ENCODE measurements at places on chromosomes 2 and 18. TPM values are rescaled to one million over a fixed set of nuclear protein-coding genes. Genes with fewer than 3 reads are reported as not detected.

CNTNAP5 gene
- not detected for polyA plus RNA-seq

GRCh38 chr2:118372886-118373830, 284.9 kb downstream of the INSIG2 start:
- no peak overlapping the region for H3K27ac ChIP-seq
- H3K27me3 ChIP-seq = no peaks in the 10 kb centered on the region
- no peaks in the 10 kb centered on the region for H3K4me1 ChIP-seq
- H3K4me3 ChIP-seq = no peak overlapping the region

PLEK gene
- polyA plus RNA-seq = 181 TPM

DNA sequence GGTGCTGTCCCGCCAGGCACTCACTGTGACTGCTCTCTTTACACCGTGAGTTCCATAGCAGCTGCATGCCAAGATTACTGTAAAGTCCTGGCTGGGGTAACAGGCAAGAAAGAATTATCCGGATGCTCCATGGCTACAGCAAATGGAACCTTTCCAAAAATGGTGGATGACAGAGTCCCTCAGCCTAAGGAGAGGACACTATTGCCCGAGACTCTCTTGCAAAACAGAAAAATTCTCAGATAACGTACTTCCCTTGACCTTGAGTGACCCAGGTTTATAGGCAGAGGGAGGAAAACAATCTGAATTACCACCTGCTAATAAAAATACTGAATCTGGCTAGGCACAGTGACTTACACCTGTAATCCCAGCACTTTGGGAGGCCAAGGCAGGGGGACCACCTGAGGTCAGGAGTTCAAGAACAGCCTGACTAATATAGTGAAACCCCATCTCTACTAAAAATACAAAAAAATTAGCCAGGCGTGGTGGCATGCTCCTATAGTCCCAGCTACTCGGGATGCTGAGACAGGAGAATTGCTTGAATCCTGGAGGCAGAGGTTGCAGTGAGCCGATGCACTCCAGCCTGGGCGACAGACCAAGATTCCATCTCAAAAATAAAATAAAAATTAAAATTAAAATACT, 4.5 kb downstream of the CYS1 start:
- H3K27ac ChIP-seq = no peak overlapping the region
- H3K4me3 ChIP-seq = no peak overlapping the region
- peaks cover 11% of the 10 kb centered on the region for H3K4me1 ChIP-seq
- no peaks in the 10 kb centered on the region for H3K27me3 ChIP-seq
- no peak for DNase-seq
- H3K36me3 ChIP-seq = no peaks in the 10 kb centered on the region

DNA sequence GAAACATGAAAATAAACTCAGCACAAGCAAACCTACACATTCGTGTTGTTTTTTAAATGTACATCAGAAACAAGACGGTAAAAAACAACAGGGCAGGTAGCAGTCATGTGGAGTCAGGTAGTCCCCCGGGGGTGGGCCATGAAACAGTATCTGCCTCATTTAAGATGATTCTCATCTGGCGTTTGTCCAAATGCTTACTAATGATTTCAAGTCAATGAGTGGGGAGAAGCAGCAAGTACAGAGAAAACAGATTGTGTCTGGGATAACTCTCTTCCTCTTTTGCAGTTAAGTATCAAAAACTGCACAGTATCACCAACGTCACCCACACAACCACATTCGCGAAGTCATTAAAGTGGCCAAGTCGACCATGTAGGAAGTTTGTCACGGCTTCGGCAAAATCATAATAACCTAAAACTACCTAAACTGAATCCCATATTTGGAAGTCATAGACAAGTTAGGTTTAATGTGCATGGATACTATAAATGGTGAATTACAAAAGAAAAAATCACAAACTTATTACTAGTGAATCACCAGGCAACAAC, 1.3 kb downstream of the LAPTM4A start:
- peaks cover 1% of the 10 kb centered on the region for H3K36me3 ChIP-seq
- no peaks in the 10 kb centered on the region for H3K27me3 ChIP-seq
- DNase-seq = peak; percentile 41
- H3K27ac ChIP-seq = peak overlapping the region; percentile 95
- peak overlapping the region; percentile 59 for H3K4me3 ChIP-seq

RNF138 gene
- polyA plus RNA-seq = 22.1 TPM

GRCh38 chr18:48216639-48217257, 192.4 kb downstream of the ZBTB7C start:
- H3K4me3 ChIP-seq = no peak overlapping the region
- peak; percentile 48 for DNase-seq
- H3K27ac ChIP-seq = no peak overlapping the region
- no peaks in the 10 kb centered on the region for H3K27me3 ChIP-seq
- no peaks in the 10 kb centered on the region for H3K4me1 ChIP-seq

DNA sequence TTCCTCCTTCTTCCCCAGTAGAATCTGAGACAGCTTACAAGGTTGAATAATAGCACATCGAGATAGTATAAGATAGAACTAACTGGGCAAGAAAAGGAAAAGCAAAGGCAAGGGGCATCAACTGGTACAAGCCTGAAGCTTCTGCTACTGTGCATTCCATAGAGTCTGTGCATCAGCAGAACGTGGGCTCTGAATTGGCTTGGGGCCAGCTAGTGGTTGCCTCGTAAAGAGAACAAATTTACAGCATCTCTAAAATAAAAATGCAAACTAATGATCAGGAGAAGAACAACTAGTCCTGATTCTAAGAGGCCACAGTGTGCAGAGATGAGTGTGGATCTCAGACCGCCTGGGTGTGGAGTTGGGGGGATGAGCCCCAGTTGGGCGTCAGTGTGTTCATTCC, 36.6 kb downstream of the UPP2 start:
- DNase-seq = peak; percentile 46
- no peak overlapping the region for H3K27ac ChIP-seq
- no peaks in the 10 kb centered on the region for H3K27me3 ChIP-seq
- H3K4me1 ChIP-seq = no peaks in the 10 kb centered on the region
- H3K4me3 ChIP-seq = no peak overlapping the region

DNA sequence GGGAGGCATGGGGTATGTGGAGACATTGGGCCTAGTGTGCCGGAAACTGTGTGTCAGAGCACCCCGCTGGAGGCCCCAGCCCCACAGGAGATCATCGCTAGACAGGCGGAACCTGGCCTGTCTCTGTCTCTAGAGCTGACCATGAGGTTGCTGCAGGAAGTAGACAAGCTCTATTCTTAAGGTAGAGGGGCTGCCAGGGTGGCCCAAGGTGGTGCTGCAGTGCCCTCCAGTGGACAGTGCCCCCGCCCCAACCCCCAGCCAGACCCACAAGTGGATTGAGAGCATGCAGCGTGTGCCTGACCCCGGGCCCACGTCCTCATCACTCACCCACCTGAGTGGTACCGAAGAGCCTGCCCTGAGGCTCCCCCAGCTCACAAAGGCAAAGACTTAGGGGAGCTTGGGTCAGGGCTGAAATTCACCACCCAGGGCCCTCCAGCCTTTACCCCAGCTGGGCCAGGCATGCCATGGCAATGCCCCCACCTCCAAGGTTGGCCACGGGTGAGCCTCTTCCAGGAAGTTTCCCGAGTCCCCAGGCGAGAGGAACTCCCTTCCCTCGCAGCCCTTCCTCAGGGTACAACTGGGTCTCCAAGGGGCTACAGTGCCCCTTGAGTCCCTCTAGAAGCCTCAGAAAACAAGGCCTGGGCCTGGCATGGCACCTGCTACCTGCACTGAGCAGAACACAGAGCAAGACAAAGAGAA, 155.0 kb downstream of the TTC32 start:
- no peaks in the 10 kb centered on the region for H3K36me3 ChIP-seq
- peak; percentile 65 for DNase-seq
- H3K4me1 ChIP-seq = no peaks in the 10 kb centered on the region
- H3K27me3 ChIP-seq = no peaks in the 10 kb centered on the region
- H3K27ac ChIP-seq = peak overlapping the region; percentile 14

DNA sequence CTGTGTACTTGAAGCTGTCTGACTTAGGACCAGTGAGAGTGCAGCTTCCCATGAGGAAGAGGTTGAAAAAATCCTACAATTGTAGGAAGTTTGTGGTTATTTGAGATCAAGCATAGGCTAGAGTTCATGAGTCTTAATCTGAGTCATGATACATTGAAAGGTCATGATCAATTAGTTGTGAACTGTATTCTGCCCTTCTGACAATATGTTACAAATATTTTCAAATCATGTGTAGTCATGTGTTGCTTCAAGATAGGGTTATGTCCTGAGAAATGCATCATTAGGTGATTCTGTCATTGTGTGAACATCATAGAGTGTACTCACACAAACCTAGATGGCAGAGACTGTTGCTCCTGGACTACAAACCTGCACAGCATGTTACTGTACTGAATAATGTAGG, 68.4 kb upstream of the MFF start:
- no peak overlapping the region for H3K4me3 ChIP-seq
- no peaks in the 10 kb centered on the region for H3K36me3 ChIP-seq
- DNase-seq = no peak
- no peaks in the 10 kb centered on the region for H3K27me3 ChIP-seq
- H3K27ac ChIP-seq = no peak overlapping the region

KIF5C gene
- polyA plus RNA-seq = 0.22 TPM

SCN3A gene
- 0.16 TPM for polyA plus RNA-seq

STK16 gene
- polyA plus RNA-seq = 25.2 TPM

GPAT2 gene
- polyA plus RNA-seq = 5.2 TPM

DCDC2C gene
- not detected for polyA plus RNA-seq

DNA sequence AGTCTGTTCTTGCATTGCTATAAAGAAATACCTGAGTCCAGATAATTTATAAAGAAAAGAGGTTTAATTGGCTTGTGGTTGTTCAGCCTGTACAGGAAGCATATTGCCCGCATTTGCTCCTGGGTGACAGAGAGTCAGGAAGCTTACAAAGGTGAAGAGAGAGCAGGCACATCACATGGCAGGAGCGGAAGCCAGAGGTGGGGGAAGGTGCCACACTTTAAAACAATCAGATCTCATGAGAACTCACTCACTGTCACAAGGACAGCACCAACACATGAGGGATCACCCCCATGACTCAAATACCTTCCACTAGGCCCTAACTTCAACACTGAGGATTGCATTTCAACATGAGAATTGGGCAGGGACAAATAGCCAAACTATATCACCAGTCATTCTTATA, 124.8 kb upstream of the COL5A2 start:
- no peak for DNase-seq
- H3K4me1 ChIP-seq = no peaks in the 10 kb centered on the region
- H3K27ac ChIP-seq = no peak overlapping the region
- H3K27me3 ChIP-seq = no peaks in the 10 kb centered on the region

TACR1 gene
- polyA plus RNA-seq = 0.55 TPM

ANKRD30BL gene
- polyA plus RNA-seq = not detected

DNA sequence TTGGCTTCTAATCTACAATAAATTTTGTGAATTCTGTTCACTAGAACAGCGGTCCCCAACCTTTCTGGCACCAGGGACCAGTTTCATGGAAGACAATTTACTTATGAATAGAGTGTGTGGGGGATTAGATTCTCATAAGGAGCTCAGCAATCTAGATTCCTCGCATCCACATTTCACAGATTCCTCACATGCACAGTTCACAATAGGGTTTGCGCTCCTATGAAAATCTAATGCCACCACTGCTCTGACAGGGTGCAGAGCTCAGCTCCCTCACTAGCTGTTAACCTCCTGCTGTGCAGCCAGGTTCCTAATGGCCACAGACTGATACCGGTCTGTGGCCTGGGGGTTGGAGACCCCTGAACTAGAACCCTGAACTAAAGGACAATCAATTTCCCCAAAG, 1568.6 kb upstream of the NXPH2 start:
- H3K4me3 ChIP-seq = no peak overlapping the region
- H3K36me3 ChIP-seq = no peaks in the 10 kb centered on the region
- no peaks in the 10 kb centered on the region for H3K4me1 ChIP-seq
- no peak overlapping the region for H3K27ac ChIP-seq

TUBB8B gene
- polyA plus RNA-seq = 0.47 TPM

GRCh38 chr2:23241611-23242245, 143.3 kb upstream of the KLHL29 start:
- peaks cover 20% of the 10 kb centered on the region for H3K4me1 ChIP-seq
- H3K27me3 ChIP-seq = no peaks in the 10 kb centered on the region
- no peaks in the 10 kb centered on the region for H3K36me3 ChIP-seq
- H3K27ac ChIP-seq = no peak overlapping the region
- DNase-seq = no peak
- H3K4me3 ChIP-seq = no peak overlapping the region

DNA sequence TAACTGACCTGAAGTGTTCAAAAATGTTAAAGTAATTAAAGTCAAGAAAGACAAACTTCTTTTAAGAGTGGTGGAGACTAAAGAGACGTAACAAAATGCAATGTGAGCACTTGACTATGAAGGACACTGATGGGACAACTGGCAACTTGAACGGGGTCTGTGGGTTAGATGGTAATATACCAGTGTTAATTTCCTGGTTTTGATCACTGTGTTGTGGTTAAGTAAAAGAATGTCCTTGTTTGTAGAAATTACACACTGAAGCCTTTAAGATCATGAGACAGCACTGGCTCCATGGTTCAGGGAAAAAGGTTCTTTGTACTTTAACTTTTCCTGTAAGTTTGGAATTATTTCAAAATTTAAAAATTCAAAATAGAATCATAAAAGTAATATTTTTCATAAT, 58.2 kb downstream of the REL start:
- no peak overlapping the region for H3K4me3 ChIP-seq
- H3K4me1 ChIP-seq = no peaks in the 10 kb centered on the region
- no peak overlapping the region for H3K27ac ChIP-seq
- H3K36me3 ChIP-seq = no peaks in the 10 kb centered on the region
- DNase-seq = no peak

DNA sequence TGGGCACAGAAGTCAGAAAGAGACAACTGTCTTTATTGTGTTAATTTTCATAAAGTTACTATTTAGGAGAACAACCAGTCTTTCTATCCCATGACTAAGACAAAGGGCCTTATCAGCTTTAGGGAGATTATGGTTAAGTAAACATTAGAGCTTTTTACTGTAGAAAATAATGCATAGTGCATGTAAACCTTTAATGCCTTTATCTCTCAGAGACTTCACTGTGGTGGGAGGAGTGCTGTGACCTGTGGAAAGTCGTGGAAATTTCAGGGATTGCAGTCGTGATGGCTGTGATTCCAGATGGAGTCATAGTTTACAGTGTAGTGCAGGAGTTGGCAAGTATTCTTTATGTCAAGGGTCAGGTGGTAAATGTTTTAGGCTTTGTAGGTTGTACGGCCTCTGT, 15.8 kb downstream of the ZNF236 start:
- no peak for DNase-seq
- H3K27me3 ChIP-seq = no peaks in the 10 kb centered on the region
- H3K36me3 ChIP-seq = no peaks in the 10 kb centered on the region
- H3K27ac ChIP-seq = no peak overlapping the region
- H3K4me1 ChIP-seq = no peaks in the 10 kb centered on the region
- no peak overlapping the region for H3K4me3 ChIP-seq

DNA sequence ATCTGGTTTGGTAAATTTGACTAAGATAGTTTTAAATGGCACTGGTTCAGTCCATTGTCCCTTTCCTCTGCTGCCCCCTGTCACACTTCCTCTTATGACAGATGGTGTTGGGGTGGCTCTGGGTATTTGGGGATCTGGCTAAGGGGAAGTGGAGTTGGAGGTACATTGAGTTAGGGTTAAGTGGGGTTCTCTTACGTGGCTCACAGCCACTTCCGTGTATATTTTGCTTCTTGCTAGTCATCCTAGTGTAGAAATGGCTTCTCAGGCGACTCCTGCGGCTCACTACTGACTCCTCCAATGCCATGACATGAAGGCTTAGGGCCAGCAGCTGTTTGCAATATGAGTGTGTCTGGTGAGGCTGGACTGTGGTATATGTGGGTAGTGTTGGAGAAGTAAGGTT, 187.0 kb downstream of the HAUS1 start:
- no peak overlapping the region for H3K4me3 ChIP-seq
- peaks cover 5% of the 10 kb centered on the region for H3K4me1 ChIP-seq
- H3K27me3 ChIP-seq = no peaks in the 10 kb centered on the region
- H3K36me3 ChIP-seq = no peaks in the 10 kb centered on the region
- H3K27ac ChIP-seq = no peak overlapping the region

NETO1 gene
- not detected for polyA plus RNA-seq

AGXT gene
- polyA plus RNA-seq = 0.05 TPM

- H3K36me3 ChIP-seq = no peaks in the 10 kb centered on the region
- H3K4me1 ChIP-seq = no peaks in the 10 kb centered on the region
- H3K4me3 ChIP-seq = no peak overlapping the region
- H3K27ac ChIP-seq = no peak overlapping the region
Observed at GRCh38 chr2:239660390-239661230, 259.8 kb upstream of the HDAC4 start.

CXCR4 gene
- 17.5 TPM for polyA plus RNA-seq

All from lung (tissue), 17 donors.